ENCODE measurements at places on chromosomes 12 and 14.

- no peak for DNase-seq
These were observed 2.2 kb upstream of the ZFP36L1 start for GRCh38 chr14:68794851-68795596.

GRCh38 chr12:177980-178828 is 35.8 kb downstream of the SLC6A12 start:
- DNase-seq, result no peak

- no peak for DNase-seq
These were observed 3.1 kb downstream of the ADCY4 start for GRCh38 chr14:24331731-24332267.

GRCh38 chr14:25622763-25623162 is 572.8 kb upstream of the STXBP6 start:
- no peak for DNase-seq

DNA sequence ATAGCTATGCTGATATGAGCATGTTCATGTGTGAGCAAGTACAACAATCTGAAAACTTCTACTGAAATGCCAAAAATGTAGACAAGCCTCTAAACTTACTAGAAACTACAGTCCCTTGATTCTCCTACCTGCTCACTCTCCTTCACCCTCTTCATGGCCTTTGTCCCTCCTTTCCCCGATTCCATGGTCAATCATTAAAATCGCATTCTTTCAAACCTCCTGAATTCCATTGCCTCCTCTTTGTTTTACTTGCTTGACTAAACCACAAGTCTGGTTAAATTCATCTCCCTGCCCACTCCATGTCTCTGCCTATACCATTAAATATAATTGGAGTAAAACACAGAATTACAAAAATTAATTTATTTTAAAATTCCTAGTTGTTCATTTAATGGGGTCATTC is 33.0 kb upstream of the SSTR1 start:
- DNase-seq, result no peak

GRCh38 chr12:42420395-42420794 is 94.4 kb downstream of the PPHLN1 start:
- no peak for DNase-seq

GRCh38 chr14:105107781-105108515 is 42.7 kb upstream of the GPR132 start:
- DNase-seq, result peak; percentile 13

DNA sequence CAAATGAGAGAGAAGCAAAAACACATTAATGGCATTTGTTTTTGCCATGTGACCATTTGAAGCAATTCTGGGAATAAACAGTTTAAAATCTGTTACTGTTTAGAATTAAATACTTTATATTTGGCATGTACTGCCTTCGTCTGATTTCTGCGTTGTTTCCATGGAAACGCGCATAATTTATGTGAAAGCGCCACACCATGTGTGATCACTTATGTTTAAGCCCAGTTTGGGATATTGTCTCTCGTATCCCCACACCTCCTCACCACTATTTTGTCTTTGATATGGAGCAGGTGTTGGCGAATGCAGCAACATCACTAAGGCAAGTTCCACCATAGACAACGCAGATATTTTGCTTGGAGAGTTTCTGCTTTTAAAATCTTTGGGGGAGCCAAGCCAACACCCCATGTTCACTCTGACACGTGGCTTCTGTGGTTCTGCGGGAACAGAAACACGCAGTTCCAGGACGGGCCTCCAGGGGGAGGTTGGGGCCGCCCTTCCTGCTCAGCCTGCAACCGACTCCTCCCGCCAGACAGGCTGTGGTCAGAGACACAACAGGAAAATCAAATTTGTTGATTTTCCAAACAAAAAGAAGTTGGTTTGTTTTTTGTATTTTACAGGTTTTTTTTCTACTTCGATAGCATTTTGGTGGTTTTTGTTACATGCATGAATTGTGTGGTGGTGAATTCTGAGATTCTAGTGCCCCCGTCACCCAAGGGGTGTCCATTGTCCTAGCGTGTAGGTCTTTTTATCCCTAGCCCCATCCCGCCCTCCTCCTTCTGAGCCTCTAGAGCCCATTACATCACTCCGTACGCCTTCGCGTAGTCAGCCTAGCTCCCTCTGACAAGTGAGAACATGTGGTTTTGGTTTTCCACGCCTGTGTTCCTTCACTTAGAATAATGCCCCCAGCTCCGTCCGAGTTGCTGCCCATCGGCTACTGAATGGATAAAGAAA is 101.9 kb upstream of the SFSWAP start:
- peak; percentile 79 for DNase-seq

DNA sequence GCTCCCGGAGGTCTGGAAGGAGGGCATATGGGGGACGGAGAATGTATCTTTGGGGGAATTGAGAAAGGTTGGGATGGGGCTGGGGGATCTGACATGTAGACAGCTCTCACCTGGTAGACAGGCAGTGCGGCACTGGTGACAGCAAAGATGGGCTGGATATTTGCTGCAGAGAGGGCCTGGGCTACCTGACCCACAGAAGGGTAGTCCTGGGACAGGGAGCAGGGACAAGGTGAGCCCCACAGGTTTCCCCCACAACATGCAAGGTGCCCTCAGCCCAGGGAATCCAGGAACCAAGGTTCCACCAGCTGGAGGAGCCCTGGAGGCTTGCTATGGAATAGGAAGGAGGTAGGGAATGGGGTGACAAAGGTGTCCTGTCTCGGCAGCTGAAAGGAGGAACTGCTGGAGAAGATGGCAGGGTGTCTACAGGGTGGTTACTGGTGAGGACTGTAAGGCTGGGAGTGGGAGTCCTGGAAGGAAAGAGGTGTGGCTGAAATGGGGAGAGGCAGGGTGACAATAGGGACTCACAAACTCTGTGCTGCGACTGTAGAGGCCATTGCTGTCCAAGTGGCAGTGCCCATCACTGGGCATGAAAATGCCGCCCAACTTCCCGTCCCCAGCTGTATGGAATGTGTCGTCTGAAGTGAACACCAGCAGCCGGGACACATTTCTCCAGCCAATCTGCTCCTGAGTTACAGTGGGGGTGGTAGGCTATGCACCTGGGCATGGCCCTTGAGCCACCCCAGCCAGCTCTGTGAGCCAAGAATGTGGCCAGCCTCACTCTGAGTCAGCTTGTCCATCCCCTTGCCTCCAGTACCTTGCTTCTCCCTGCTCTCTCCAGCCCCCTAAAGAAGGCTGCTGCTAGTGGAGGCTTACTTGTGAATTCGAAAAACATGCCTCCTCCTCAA is 11.3 kb downstream of the ITGB7 start:
- no peak for DNase-seq

DNA sequence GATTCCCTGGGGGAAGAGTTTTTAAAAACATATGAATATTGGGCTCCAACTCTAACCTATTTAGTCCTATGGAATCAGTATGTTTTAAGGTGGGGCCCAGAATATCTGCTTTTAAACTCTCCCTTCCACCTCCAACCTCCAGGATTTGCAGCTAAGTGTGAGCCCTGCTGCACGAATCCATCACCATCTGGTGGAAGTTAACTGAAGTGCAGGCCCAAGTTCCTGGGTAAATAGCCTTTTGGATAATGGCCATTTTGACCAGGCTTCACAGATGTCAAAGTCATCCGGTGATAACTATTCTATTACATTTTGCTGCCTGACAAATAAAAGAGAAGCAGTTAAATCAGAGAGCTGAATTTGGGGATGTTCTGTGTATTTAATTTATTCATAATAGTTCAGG is 58.1 kb upstream of the RMST start:
- peak; percentile 64 for DNase-seq

- no peak for DNase-seq
These were observed 1.4 kb upstream of the ITGB7 start for GRCh38 chr12:53208435-53208834.

DNA sequence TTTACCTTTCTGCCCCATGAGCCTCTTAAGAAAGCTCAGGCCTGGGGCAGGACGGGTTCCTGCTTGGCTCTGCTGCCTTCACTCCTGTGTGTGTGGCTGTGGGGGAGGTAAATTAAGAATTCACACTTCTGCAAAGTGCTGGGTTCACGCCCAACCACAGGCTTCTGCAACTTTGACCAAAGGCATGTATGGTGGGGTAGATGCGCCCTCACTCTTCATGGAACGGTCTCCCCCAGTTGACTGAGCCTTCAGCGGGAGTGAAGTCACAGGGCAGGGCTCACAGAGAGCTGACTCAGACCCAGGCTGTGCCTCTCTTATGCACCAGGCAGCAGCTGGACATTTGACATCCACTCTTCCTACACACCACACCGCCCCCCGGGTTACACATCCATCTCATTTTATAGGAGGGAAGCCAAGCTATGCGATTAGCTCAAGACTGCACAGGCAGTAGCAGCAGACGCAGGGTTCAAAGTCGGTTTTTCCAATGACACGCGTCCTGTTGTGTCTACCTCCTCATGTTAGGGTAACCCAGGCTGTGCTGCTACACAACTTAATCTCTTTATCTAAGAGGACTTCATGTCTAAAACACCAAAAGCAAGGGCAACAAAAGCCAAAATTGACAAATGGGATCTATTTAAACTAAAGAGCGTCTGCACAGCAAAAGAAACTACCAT is 15.4 kb upstream of the BCL11B start:
- no peak for DNase-seq

GRCh38 chr12:63894132-63894531 is 49.6 kb downstream of the SRGAP1 start:
- DNase-seq, result no peak

DNA sequence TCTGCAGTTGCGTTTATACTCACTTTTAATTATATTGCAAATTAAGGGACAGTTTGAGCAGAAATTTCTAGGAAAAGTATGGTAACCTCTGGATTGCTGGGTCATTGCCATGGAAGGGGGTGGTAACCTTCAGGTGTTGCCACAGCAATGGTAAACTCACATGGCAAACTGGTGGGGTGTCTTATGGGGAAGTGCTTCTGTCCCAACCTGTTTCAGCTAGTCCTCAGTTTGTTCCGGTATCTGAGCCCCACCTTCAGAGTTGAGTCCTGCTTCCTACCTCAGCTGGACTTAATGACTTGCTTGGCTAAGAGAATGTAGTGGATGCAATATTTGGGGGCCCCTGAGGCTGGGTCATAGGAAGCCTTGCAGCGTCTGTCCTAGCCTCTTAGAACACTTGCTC is 7.3 kb upstream of the CLMN start:
- no peak for DNase-seq

DNA sequence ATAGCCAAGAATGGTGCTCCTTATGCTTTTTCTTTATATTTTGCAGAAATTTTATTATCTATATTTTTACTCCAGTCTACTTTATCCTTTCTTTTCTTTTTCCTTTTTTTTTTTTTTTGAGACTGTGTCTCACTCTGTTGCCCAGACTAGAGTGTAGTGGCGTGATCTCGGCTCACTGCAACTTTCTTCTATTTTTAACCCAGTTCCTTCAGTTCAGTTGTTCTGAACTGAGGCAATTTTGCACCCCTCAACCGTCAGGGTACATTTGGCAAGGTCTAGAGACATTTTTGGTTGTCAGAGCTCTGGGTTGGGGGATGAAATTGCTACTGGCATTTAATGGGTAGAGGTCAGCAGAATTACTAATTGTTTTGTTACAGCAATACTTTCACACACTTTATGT is 75.7 kb downstream of the DIP2B start:
- DNase-seq, result no peak

- no peak for DNase-seq
These were observed 116.5 kb downstream of the DYRK2 start for GRCh38 chr12:67764946-67765619.

DNA sequence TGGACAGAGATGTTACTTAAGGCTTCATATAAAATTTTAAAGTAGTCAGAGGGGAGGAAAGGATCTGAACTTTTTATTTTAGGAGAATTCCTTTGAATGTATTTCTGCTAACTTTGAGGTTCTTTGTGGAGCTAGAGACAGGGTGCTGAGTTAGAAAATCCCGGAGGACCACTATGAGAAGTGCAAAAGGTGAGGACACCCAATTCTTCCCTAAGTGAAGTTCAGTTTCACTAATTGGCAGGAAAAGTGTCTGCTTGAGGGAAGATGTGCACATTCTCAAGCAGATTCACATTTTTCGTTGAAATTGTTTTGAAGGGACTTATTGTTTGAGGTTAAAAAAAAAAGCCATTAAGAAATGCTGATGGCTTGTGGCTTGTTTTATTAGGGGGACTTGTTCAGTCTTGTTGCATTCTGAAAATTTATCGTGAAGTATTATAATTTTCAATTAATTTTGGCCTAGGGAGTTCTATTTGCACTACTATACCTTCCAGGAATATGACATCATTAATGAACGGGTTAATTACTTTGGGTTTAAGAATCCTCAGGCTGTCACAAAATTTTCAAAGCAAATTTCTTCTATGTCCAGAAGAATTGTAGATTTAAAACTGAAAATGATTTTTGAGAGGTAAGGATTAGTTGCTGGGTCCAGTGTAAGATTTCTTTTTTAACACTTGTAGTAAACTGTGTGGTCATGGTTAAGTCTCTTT is 1.8 kb downstream of the PCNX1 start:
- no peak for DNase-seq

GRCh38 chr12:50166799-50167048 is 445 bp downstream of the CERS5 start:
- no peak for DNase-seq

GRCh38 chr14:68987653-68988036 is 8.5 kb upstream of the ACTN1 start:
- no peak for DNase-seq

- DNase-seq, result no peak
These were observed 72.1 kb downstream of the TRIM9 start for GRCh38 chr14:51022769-51023168.

DNA sequence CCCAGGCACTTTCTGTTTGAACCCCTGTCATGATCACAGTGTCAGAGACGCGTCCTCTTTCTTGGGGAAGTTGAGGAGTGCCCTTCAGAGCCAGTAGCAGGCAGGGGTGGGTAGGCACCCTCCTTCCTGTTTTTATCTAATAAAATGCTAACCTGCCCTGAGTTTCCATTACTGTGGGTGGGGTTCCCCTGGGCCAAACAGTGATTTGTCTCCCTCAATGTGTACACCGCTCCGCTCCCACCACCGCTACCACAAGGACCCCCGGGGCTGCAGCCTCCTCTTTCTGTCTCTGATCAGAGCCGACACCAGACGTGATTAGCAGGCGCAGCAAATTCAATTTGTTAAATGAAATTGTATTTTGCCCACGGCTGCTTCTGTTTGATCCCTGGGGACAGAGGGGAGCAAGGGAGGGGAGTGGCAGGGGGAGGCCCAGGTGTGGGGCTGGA is 5.1 kb downstream of the SHMT2 start:
- DNase-seq, result no peak

- DNase-seq, result peak; percentile 28
These were observed 49.8 kb upstream of the USP15 start for GRCh38 chr12:62210422-62210821.

DNA sequence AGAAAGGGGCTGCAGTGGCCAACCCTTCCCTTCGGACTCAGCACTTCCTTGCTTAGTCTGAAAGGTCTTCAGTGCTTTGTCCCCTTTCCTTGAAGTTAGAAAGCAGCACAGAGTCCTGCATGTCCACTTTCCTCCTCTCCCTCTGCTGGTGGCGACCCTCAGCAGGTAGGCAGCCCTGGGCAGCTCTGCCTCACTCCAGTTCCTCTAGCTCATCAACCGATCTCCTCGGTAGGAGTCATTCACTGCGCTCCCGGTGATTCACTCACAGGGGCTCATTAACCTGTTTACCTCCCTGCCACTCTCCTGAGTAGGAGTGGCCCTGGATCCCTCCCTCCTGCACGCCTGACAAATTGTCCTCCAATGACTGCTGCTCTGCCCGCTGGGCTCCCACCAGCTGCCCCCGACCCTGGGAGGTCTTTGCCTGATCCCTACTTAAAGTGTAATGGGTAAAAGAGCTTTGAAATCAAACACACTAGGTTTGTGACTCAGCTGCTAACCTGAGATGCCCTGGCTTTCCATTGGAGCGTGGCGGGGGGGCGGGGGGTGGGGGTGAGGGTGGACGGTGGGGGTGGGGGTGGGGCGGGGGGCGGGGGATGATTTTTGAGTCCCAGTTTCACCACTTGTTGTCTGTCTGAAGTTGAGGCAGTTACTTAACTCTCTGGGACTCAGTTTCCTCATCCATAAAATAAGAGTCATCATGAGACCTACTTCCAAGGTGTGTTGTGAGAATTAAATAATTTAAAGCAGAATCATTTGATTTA is 4.2 kb downstream of the SCNN1A start:
- DNase-seq, result peak; percentile 36

Data from endothelial cell (in vitro differentiated cells).